ENCODE measurements at places on chromosomes 1 and 21.

- no peak for DNase-seq
Observed at GRCh38 chr1:225958041-225958440, 17.0 kb upstream of the LEFTY2 start.

DNA sequence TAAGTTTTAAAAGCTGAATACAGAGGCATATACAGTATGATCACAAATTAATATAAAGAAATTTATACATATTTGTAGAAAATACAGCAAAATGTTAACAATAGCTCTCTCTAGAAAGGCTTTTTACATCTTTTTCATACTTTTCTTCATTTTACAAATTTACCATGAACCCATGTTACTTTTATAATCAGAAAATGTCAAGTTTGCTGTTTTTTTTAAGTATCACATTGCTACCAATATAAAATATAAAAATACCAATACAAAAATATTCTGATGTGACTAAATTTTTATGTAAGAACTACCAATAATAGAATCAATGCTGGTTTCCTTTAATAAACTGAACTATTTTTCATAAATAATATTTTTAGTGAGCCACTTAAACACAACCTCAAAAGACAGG is 84.4 kb upstream of the TTC39A start:
- DNase-seq = no peak

DNA sequence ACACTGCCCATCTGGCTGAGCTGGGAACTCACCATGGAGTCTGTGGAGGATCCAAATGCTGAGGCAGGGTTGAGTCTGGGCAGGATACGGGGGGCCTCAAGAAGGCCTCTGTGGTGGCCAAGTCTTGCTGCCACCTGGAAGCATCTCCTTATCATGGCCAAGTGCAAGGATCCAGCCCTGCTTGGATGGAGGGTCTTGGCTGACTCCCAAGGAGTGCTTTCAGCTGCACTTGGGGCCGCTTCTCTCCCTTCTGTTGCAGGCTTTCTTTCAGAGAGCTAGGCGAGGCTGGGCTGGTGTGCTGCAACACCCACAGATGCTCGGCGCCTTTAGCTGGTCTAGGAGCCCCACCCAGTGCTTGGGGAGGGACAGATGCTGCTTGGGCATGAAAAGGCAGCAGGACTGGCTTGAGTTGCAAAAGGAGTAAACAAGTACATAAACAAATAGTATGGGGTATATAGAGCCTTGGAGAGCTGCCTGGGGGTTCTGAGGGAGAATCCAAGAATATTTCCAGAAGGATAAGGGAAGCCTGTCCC is at the start of gene THEM5:
THEM5 (minus strand) TSS at position 302 of the 533 bp plus-strand sequence; CDS start at position 155, 147 bp downstream.
- DNase-seq = no peak

- DNase-seq = no peak
Observed at GRCh38 chr1:147808025-147808424, 47.6 kb upstream of the GJA5 start.
